ENCODE measurements at places on chromosomes 5 and 9. TPM values are rescaled to one million over a fixed set of nuclear protein-coding genes. Genes with fewer than 3 reads are reported as not detected.

DNA sequence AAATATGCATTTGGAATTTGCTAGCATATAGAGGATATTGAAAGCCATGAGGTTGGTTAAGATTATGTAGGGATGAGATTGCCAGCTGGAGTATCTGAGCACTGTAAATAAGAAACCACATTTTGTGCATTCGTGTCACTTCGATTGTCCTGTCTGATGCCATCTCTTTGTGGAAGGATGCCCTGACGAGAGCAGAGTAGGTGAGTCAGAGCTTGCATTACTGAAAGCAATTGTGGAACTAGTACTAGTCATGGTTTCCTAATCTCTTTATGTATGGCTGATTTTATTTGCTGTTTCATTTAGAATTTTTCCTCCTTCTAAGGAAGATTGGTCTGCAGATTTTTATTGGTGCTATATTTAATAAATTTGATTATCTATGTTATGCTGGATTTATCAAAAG lies 14.5 kb upstream of the TAS2R1 start:
- H3K27ac ChIP-seq: no peak overlapping the region
- H3K4me1 ChIP-seq: no peaks in the 10 kb centered on the region
- H3K4me3 ChIP-seq: no peak overlapping the region
- no peak for DNase-seq
- no peaks in the 10 kb centered on the region for H3K36me3 ChIP-seq

- DNase-seq: no peak
- H3K4me3 ChIP-seq: no peak overlapping the region
- H3K27ac ChIP-seq: no peak overlapping the region
- H3K4me1 ChIP-seq: no peaks in the 10 kb centered on the region
Measured at GRCh38 chr9:34540827-34541226, 18.0 kb upstream of the ENHO start.

DNA sequence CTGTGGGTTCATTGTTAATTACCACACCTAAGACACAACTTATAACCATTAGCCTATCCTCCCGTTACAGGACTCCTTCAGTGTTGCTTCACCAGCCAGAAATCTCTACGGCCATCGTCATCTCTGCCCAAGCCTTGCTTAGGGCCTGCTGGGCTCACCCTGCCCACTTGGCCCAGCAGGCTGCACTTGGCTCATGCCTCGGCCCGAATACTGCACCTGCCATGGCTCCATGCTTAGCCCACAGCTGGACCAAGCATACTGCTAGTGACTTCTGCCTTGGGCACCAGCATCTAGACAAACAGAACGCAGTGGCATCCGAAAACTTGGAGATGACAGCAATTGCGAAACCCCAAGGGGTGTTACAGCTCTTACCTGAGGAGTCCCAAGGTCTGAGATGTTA lies 2336.0 kb upstream of the ACO1 start:
- no peak overlapping the region for H3K27ac ChIP-seq
- H3K27me3 ChIP-seq: no peaks in the 10 kb centered on the region
- no peaks in the 10 kb centered on the region for H3K36me3 ChIP-seq
- no peak overlapping the region for H3K4me3 ChIP-seq

The NOTCH1 gene
- total RNA-seq: 44.9 TPM

DNA sequence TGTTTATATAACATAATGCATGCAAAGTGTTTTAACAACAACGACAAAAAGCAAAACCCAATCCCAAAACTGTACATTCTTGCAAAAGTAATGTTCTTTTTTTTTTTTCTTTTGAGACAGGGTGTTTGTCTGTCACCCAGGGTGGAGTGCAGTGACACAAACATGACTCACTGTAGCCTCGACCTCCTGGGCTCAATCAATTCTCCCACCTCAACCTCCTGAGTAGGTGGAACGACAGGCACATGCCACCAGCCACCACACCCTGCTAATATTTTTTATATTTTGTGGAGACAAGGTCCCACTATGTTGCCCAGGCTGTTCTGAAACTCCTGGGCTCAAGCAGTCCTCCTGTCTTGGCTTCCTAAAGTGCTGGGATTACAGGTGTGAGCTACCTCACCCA lies 13.6 kb upstream of the HAVCR1 start:
- H3K4me3 ChIP-seq: no peak overlapping the region
- no peak overlapping the region for H3K27ac ChIP-seq
- DNase-seq: no peak
- no peaks in the 10 kb centered on the region for H3K36me3 ChIP-seq

GRCh38 chr5:138789771-138790242 lies 36.6 kb downstream of the CTNNA1 start:
- DNase-seq: no peak
- no peak overlapping the region for H3K4me3 ChIP-seq
- H3K4me1 ChIP-seq: peaks cover 34% of the 10 kb centered on the region
- peak overlapping the region; percentile 21 for H3K27ac ChIP-seq
- peaks cover 15% of the 10 kb centered on the region for H3K36me3 ChIP-seq

DNA sequence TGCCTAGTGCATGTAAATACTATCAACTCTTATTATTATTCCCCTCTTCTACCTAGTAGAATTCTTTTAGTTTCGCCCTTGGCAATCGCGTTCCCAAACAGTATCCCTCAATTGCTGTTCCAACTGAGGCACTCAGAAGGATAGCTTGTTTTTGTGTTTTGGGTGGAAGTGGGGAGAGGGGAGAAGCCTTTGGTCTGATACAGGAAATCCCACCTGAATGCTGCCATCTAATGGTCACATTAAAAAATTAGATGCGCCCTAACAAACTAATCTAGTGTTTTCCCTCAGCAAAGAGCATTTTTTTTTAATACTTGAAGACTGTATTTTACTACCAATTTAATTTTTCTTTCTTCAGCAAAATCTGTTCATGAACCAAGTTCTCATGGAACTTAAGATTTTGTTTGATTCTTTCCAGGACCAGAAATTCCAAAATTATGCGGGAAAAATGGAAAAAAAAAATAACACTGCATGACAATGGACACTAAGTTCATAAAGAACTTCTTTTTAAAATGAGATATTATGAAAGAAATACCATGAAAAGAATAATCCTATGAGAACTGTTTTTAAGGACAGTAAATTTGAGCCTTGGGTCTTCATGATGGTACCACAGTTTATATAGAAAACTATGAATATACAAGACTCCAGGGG lies 22.2 kb upstream of the GLDC start:
- peaks cover 12% of the 10 kb centered on the region for H3K27me3 ChIP-seq
- H3K4me3 ChIP-seq: no peak overlapping the region
- no peak overlapping the region for H3K27ac ChIP-seq
- no peaks in the 10 kb centered on the region for H3K36me3 ChIP-seq
- no peak for DNase-seq
- no peaks in the 10 kb centered on the region for H3K4me1 ChIP-seq

DNA sequence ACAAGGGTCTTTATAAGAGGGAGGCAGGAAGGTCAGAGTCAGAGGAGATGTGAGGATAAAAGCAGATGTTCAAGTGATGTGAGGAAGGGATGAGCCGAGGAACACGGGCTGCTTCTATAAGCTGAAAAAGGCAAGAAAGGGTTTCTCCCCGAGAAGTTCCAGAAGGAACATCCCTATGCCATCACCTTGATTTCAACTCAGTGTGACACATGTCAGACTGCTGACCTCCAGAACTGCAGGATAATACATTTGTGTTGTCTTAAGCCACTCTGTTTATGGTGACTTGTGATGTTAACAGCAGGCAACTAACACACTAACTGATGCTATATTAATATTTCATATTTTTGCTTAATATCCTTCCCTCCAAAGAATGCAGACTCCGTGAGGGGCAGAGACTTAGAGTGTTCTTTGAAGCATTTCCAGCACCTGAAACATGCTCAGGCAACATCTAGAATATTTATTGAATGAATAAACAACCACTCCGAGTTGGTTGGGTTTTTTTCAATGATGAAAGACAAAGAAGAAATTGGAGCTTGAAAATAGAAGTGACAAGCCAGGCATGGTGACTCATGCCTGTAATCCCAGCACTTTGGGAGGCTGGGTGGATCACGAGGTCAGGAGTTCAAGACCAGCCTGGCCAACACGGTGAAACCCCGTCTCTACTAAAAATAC lies 77.6 kb upstream of the ADRA1B start:
- peaks cover 33% of the 10 kb centered on the region for H3K27me3 ChIP-seq
- no peak overlapping the region for H3K4me3 ChIP-seq
- no peaks in the 10 kb centered on the region for H3K36me3 ChIP-seq
- no peak overlapping the region for H3K27ac ChIP-seq

GRCh38 chr9:134811673-134812342 lies 68.8 kb upstream of the FCN2 start:
- no peak overlapping the region for H3K4me3 ChIP-seq
- H3K4me1 ChIP-seq: peaks cover 45% of the 10 kb centered on the region
- no peaks in the 10 kb centered on the region for H3K27me3 ChIP-seq
- H3K27ac ChIP-seq: peak overlapping the region; percentile 85

The TMEM171 gene
- total RNA-seq: 38.1 TPM

DNA sequence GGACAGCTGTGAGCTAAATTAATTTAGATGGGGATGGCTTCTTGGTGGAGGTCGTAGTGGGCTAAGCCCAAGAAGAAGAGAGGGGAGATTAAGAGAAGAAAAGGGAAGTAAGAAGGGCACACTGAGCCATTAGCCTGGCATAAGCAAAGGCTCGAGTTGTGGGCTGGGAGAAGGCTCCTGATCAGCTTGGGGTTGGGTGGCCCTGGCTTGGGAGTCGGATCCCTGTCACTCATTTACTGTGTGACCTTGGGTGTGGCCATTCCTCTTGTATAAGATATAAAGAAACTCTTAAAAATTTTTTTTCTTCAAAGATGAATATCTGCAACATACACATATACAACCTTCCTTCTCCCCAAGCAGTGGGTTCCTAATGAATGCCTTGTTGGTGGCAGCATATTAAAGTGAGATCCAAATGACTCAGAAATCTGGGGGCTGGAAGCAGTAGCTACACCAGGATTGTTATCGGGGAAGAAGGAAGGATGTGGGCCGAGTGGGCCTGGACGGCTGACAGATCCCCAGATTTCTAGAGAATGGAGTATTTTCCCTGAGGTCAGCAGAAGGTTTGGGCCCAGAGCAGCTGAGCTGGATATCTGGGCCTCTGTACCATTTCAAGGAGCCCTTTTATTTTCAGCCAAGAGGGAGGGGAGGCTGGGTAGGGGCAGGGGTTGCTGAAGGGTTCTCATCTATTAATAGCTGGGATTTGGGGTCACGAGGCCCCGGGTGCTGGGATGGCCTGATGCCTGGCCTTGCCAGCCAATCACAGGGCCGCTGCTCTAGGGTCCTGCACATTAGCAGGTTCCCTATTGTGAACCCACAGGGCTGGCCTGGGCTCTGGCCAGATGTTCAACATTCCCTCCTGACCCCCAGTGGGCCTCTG lies 52.1 kb downstream of the PPARGC1B start:
- H3K4me1 ChIP-seq: peaks cover 3% of the 10 kb centered on the region
- no peaks in the 10 kb centered on the region for H3K36me3 ChIP-seq
- H3K27ac ChIP-seq: no peak overlapping the region
- no peaks in the 10 kb centered on the region for H3K27me3 ChIP-seq
- H3K4me3 ChIP-seq: no peak overlapping the region

DNA sequence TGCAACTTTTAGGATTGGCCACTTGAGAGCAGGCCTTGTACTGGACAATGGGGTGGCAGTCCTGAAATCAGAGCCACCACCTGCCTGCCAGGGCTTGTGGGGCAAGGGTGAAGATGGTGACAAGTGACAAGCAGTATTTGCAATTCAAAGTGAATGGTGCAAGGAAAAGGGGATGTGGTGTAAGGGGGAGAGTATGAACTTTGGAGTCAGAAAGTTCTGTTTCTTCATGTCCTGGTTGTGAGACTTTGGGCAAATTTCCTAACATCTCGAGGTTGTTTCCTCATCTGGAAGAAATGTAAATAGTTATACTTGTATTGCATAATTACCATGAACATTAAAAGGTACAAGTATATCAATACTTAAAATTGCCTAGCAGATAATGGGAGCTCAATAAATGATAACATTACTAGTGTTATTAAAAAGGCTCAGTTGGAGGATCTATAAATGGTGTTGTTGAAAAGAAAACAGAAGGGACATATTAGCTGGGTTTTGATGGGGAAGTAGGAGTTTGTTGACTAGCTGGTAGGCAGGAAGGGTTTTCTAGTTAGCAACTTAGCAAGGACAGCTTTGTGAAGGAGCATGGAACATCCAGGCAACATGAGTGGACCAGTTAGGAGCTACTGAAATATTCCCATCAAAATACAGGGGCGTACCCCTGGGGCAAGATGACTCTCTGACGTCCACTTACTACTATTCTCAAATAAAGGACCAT lies 21.3 kb upstream of the MEGF9 start:
- H3K4me1 ChIP-seq: peaks cover 15% of the 10 kb centered on the region
- H3K27me3 ChIP-seq: no peaks in the 10 kb centered on the region
- H3K27ac ChIP-seq: no peak overlapping the region
- DNase-seq: no peak
- H3K36me3 ChIP-seq: no peaks in the 10 kb centered on the region

DNA sequence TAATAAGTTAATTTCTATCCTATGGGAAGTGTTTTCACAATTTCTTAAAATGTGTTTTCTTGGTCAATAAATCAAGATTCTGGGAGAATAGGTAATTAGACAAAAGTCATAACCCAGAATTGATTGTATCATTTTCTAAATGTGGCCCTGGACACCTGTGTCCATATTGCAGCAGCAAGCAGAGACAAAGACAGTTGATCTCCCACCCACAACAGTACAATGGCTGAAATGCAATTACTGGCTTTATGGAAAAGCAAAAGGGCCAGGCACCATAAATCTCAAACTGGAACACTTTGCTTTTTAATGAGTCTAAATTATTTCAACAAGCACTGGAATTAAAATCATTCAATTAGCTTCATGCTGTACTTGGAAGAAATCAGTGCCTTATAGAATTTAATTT lies 157.2 kb downstream of the ESM1 start:
- H3K27me3 ChIP-seq: peaks cover 16% of the 10 kb centered on the region
- H3K4me3 ChIP-seq: no peak overlapping the region
- no peaks in the 10 kb centered on the region for H3K36me3 ChIP-seq
- H3K27ac ChIP-seq: no peak overlapping the region

- no peaks in the 10 kb centered on the region for H3K4me1 ChIP-seq
- peaks cover 68% of the 10 kb centered on the region for H3K36me3 ChIP-seq
- H3K27me3 ChIP-seq: no peaks in the 10 kb centered on the region
- H3K27ac ChIP-seq: no peak overlapping the region
Measured at GRCh38 chr5:173953528-173954090, 35.4 kb upstream of the C5orf47 start.

The SPINK1 gene
- total RNA-seq: not detected

DNA sequence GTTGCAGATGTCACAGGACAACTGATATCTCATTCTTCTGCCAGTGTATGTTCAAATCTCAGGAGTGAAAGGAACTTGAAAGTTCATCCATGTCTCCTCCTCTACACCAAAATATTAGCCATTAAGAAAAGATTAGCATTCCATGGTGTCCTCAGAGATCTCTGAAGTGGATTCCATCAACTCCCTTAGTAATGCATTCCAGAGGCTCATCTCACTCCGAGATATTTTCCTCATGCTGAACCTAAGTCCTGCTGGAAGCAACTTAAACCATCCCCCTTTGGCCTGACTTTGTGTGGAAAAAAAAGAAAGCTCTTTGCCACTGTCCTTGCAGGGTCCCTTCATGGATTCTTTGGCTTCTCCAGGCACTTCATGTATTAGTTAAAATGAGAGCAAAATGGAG lies 155.7 kb upstream of the ZNF462 start:
- H3K27ac ChIP-seq: no peak overlapping the region
- H3K4me1 ChIP-seq: peaks cover 27% of the 10 kb centered on the region
- H3K36me3 ChIP-seq: no peaks in the 10 kb centered on the region

Measured in osteocyte (in vitro differentiated cells).